NCI-H526 (cell line): ENCODE measurements at places on chromosomes 3 and 15.

DNA sequence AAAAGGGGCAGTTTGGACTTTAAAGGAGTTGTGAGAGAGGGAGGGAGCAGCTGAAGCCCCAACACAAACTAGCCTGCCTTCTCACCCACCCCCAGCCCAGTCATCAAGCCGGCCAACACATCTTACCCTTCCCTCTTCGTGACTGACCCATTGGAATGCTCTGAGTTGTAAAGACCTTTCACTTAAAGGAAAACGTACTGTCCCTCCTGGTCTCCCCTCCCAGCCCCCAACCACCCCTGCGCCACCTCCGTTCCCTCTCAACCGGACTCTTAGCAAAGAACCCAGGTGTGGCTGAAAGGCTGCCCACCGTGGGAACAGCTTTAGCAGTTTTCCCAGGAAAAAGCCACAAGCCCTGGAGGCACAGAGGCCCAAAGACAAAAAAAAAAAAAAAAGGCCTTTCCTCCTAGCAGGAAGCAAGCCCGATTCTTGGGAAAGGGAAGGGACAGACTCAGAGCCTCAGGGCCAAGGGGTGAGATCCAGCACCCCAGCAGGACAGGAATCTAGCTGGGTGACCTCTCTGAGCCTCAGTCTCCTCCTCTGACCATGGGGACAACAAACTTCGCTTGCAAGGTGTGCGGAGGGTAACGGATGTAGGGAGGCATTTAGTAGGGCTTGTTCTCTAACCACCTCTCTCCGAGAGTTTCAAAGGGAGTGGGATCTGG lies 2.4 kb downstream of the CYP11A1 start:
- no peak for DNase-seq

- no peak for DNase-seq
These were observed 11.1 kb downstream of the RIOX2 start for GRCh38 chr3:97960993-97961766.

GRCh38 chr3:29072611-29073010 lies 208.3 kb upstream of the RBMS3 start:
- no peak for DNase-seq

- DNase-seq = no peak
These were observed 50.9 kb downstream of the CAPN7 start for GRCh38 chr3:15256861-15257341.

- peak; percentile 48 for DNase-seq
These were observed 352 bp downstream of the CHRD start for GRCh38 chr3:184380185-184380626.

- DNase-seq = no peak
These were observed 32.3 kb upstream of the ARNT2 start for GRCh38 chr15:80371924-80372323.

GRCh38 chr3:98733812-98734281 lies 29.3 kb upstream of the ST3GAL6 start:
- DNase-seq = peak; percentile 23

- DNase-seq = no peak
These were observed 60.8 kb upstream of the RNU6-1 start for GRCh38 chr15:67900621-67901147.

DNA sequence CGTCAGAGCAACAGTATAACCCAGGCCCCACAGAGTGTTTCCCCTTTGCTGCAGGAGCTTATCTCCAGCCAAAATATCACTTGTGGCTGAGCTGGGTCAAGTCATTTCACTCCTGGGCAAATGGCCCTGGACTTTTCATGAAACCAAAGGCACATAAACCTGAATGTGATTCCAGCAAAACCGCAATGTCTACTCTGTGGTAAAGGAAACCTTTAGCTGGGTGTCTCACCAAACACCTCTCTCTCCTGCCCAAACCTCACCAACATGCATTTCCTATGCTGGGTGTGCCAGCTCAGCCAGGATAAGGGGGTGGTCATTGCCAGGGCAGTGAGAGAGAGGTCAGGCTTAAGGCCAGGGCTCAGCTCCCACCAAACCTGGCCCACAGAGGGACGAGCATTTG lies 67.4 kb downstream of the GTPBP8 start:
- DNase-seq = no peak
